ENCODE measurements at places on chromosomes 12 and 14.
A peak's percentile ranks its signal among the peaks of the same experiment; 100 is the strongest.

GRCh38 chr14:93368996-93369712, 22.2 kb downstream of the COX8C start:
- no peak for DNase-seq

DNA sequence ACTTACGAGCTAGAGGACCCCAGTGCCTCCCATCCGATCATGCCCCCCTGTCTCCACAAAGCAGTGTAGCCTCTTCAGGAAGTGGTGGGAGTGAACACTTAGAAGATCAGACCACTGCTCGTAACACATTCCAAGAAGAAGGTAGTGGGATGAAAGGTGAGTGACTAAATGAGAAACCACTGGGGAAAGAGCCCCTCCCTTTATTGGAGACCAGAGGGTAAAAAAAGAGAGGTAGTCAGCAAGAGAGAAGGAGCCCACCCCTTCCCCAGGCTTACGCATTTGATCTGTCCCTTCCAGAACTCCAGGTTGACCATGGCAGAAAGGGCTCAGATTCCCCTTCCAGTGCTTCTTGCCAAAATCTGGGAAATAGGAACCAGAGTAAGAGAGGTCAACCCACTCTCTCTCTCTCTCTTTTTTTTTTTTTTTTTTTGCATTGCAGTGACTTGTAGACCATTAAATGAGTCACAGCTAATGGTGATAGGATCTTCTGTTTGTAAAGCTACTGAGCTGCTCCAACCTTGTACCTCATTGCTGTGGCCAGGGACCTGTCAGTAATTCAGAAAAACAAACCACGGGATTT, 165.4 kb downstream of the GCH1 start:
- no peak for DNase-seq

DNA sequence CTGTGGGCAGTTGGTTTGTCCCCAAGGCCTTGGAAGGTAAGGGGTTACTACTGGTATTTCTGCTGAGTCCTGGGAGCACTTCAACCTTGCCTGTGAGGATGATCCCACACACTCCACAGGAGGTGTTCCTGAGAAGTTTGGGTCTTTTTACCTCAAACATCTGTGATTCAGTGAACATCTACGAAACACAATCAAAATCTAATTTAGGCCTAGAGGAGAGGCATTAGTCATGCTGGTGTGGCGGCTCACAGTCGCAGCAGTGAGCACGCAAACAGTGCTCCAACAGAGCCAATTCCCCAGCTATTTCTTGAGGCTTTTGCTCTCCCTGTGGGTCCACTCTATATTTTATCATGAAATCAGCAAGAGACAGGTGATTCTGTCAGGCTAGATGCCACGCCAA, 107.6 kb downstream of the APAF1 start:
- DNase-seq: no peak

DNA sequence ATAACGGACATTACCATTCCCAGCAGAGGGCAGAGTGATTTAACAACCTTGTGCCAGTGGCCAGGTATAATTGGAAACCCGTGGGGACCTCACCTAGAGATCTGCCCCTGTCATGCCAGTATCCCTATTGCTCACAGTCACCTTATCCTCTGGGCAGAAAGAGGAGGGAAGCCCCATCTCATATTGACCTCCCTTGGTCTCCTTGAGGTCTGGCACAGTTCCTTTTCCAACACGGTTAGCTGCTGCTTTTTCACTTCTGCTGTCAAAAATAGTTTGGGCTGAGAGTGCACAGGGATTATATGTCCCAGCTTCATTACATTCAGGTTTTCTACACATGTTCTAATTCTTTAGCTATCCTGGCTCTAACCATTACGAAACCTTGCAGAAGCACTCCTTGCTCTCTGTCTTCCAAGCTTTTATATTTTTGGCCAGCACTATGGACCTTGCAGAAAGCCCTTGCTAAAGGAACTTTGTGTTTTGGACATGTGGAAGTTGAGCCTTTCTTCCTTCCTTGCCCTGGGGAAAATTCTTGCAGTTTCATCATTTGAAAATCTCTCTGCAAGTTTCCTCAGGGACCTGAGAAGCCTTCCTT, 111.7 kb upstream of the MIS18BP1 start:
- no peak for DNase-seq

GRCh38 chr12:9669534-9669933, at the start of gene CLEC2D:
TSS of gene CLEC2D (plus strand) at chr12:9669713. CDS start at chr12:9669735, 22 bp downstream.
- DNase-seq: no peak

GRCh38 chr14:60355768-60356167, 106.7 kb downstream of the PPM1A start:
- DNase-seq: no peak

- DNase-seq: peak; percentile 18
These were observed 136.1 kb upstream of the WSCD2 start for GRCh38 chr12:107992870-107993451.

DNA sequence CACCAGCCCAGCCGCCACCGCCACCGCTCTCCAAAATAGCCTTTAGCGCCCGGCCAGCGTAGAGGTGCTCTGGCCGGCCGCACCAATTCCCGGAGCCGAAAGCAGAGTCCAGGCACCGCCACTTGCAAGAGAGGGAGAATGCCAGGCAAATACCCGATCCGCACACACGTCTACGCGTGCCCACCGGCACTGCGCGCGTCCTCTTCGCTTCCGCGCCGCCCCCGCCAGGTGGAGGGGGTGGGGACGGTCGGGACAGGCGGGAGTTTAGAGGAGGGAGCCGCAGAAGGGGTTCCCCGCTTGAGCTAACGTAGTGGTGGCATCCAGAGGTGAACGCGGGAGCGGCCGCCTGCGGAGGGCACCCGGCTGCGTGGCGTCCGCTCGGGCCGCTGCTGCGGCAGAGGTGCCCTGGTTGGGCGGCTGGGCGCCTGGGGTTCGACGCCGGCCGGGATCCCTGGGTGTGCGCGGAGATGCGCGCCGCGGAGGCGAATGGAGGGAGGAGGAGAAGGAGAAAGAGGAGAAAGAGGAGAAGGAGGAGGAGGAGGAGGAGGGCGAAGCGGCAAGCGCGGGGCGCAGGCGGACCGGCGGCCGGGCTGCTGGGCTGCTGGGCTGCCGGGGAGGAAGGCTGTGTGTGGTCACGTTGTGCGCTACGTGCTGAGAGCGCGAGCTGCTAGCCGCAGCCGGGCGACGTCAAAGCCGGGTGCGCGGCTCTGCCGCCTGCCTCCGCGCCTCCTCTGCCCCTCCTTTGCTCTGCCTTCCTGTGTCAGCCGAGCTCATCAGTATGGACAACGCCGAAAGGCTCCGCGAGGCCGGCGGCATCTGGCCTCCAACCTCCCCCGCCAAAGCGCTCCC, at the start of gene MDGA2:
MDGA2 (minus strand) TSS at position 140 of the 849 bp plus-strand sequence.
- peak; percentile 36 for DNase-seq

DNA sequence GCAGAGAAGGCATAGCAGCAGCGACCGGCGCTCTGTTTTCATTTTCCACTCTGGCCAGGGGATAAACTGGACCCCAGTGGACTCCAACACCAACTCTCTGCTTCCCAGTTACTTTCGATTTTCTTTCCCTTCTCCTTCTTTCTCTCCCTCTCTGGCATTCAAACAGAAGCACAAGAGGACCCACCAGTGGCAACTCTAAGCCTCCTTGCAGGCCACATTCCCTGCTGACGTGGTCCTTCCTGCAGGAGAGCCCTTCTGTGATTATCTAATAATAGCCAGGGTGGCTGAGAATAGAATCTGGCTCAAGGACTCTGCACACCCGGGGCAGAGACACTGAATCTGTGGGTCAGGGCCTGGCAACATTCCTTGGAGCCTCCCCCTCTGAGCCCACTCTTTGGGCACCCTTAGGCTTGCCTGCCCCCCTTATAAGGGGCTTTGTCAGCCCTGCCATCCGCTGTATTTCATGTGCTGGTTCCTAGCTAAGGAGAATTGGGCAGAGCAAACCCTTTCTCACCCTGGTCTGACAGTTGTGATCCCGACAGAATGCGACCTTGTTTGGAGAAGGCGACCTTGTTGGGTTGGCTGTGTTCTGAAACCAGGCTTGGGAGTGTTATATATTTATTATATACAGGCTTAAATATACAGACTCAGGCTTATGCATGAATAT, 8.2 kb upstream of the HOXC6 start:
- DNase-seq: peak; percentile 60

DNA sequence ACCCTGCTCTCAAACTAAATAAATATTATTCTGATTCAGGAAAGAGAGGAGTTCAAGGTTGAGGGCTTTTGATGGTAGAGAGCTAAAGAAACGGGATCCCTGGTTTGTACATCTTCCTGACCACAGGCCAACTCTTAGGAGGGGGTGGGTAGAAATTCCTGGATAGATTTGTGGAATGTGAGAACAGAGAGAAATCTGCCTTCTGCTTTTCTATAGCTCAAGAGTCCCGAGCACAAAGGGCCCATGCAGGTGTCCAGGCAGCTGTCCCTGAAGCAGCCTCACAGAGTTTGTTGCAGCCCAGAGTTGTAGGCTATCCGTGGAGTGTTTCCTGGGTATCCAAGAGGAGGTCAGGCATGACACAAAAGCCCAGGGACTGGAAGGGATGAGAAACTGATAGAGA, 198.6 kb downstream of the BCAT1 start:
- no peak for DNase-seq

DNA sequence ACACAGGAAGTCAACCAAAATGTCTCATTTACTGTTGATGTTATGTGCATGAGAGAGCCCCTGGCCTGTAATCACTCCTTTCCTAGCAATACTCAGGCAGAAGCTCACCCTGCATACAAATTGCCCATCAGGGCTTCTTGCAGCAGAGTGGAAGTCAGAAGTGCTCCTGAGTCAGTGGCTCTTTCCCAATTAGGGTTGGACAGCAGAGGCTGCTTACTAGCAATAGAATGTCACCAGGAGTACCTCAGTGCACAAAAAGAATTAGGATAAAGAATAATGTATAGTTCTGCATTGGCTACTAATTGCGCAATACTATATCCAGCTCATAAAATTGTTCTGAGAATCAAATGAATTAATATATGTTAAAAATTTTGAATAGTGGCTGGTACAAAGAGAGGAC, 161.1 kb downstream of the SLC35F4 start:
- DNase-seq: no peak

DNA sequence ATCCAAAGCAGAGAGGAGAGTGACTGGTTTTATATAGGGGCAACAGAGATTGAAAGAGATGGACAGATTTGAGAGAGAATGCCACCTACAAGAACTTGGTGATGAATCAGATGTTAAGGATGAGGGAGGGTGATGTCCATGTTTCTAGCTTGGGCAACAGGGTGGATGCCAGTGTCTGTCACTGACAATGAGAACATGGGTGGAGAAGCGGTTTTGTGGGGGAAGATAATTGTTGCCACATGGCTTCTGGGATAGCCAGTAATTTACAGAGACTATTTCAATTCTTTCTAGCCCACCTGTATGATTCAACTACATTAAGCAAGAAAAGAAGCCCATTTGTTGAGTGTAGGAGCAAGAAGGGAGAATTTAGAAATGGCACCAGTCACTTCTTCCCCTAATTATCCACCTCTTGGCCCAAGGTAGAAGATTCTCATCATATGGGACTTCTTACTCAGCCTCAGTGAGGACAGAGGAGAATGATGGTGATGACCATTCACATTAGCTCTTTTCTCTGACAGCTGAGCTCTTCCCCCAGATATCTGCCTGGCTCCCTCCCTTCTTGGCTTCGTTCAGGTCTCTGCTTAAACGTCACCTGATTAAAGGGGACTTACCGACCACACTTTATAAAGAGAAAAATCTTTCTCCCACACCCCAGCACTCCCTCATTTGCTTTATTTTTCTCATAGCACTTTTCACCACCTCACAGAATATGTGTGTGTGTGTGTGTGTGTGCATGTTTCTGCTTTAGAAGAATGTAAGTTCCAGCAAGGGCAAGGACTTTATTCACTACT, 117.8 kb downstream of the DUSP6 start:
- DNase-seq: no peak

- DNase-seq: no peak
These were observed 121.4 kb downstream of the SMOC1 start for GRCh38 chr14:70000601-70001000.

- no peak for DNase-seq
These were observed 188.1 kb downstream of the SNAPC1 start for GRCh38 chr14:61950340-61950739.
